ENCODE measurements at places on chromosomes 11 and 22.

- no peak overlapping the region for H3K4me3 ChIP-seq
- H3K27me3 ChIP-seq: no peaks in the 10 kb centered on the region
Observed at GRCh38 chr11:32088117-32088941, 2.5 kb upstream of the RCN1 start.

DNA sequence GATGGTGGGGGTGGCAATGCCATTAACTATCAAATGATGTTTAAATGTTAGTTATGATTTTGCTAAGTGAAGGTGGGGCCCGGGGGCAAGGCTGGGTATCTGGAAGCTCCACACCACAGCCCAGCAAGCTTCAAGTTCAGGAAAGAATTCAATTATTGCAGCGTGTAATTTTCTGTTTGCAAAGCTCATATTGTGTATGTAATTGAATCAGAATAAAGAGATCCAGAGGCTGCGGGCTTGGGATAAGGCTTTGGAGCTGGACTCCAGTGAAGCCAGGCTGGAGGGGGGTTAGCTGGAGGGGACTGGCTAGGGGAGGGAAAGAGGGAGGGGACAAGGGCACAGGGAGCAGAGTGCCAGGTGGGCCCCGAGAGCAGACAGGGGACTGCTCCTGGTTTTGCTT is 557.1 kb upstream of the CADM1 start:
- DNase-seq: no peak
- no peak overlapping the region for H3K27ac ChIP-seq
- no peaks in the 10 kb centered on the region for H3K4me1 ChIP-seq
- no peaks in the 10 kb centered on the region for H3K36me3 ChIP-seq

DNA sequence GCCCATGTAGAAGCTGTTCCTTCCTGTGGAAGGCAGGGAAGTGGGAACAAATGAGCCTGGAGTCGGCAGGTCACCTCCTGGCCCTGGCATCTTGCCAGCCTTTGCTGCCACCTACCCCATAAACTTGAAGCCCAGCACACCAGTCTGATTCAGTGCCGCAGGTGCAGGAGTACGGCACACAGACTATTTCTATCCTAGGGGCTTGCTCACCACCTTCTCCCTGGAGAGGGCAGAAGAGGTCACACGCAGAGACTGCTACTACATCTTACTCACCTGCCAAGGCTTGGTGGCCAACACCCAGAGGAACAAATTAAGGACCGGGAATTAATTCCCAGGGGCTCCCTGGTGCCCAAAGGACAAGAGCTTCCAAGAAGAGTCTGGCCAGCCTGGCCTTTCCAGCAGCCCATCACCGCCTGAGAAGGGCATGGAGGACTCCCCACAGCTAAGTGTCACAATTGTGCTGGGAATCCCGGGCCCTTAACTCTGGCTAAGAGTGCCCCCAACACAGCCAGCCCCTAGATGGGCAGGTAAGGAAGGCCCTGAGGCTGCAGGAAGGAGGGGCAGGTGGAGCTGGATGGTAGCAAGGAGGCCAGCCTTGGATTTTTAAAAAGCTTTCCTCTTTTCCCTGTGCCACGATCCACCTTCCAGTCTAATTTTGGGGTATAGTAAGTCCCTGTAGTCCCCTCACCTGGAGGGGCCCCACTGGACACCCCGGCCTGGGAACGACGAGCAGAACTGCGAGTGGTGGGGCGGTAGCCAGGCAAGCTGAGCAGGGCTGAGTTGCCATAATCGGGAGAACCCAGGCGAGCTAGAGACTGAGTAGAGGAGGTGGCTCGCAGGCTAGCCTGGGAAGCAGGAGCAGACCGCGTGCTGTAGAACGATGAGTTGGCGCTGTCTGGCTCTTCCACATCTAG is 6.9 kb downstream of the IL18BP start:
- no peak overlapping the region for H3K27ac ChIP-seq
- DNase-seq: no peak
- H3K4me1 ChIP-seq: no peaks in the 10 kb centered on the region
- no peaks in the 10 kb centered on the region for H3K27me3 ChIP-seq

GRCh38 chr11:100972046-100972445 is 157.6 kb downstream of the PGR start:
- no peak overlapping the region for H3K27ac ChIP-seq
- H3K4me1 ChIP-seq: no peaks in the 10 kb centered on the region
- peaks cover 29% of the 10 kb centered on the region for H3K36me3 ChIP-seq
- no peak overlapping the region for H3K4me3 ChIP-seq
- DNase-seq: no peak

GRCh38 chr11:11346303-11346702 is 6.7 kb downstream of the CSNK2A3 start:
- no peak overlapping the region for H3K27ac ChIP-seq

DNA sequence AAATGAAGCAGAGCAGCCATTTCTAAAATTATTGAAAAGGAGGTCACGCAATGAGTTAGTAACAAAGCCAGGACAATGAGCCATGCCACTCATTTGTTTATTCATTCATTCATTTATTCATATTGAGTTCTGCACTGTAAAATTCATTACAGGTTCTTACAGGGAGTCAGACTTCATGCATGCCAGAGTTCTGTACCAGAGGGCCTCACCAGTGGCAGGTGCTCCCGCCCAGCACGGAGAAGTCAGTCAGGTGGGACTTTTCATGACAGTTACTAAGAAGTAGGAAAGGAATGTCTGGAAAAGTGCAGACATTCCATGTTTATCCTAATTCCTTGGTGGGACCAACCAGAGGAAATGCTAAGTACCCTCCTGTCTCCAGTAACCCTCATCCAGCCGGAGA is 217.5 kb upstream of the BLID start:
- H3K4me1 ChIP-seq: no peaks in the 10 kb centered on the region
- H3K27me3 ChIP-seq: no peaks in the 10 kb centered on the region
- DNase-seq: no peak
- no peaks in the 10 kb centered on the region for H3K36me3 ChIP-seq
- H3K27ac ChIP-seq: no peak overlapping the region
- no peak overlapping the region for H3K4me3 ChIP-seq

GRCh38 chr11:7775689-7776088 is 21.1 kb downstream of the OR5P2 start:
- H3K4me3 ChIP-seq: no peak overlapping the region
- no peak overlapping the region for H3K27ac ChIP-seq
- no peak for DNase-seq
- no peaks in the 10 kb centered on the region for H3K36me3 ChIP-seq
- H3K27me3 ChIP-seq: no peaks in the 10 kb centered on the region
- no peaks in the 10 kb centered on the region for H3K4me1 ChIP-seq

DNA sequence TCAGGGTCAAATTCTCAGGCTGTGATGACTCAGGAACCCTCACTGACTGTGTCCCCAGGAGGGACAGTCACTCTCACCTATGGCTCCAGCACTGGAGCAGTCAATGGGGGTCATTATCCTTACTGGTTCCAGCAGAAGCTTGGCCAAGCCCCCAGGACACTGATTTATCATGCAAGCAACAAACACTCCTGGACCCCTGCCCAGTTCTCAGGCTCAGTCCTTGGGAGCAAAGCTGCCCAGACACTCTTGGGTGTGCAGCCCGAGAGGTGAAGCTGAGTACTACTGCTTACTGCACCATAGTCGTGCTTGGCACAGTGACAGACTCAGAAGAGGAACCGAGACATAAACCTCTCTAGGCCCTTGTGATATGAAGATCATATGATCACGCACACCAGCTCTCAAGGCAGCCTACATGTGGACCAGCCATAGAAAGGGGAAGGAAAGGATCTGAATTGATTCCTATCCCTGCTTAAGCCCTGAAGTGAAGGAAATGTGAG is 58.2 kb downstream of the ZNF280B start:
- no peak for DNase-seq
- H3K27ac ChIP-seq: no peak overlapping the region
- H3K4me3 ChIP-seq: no peak overlapping the region
- no peaks in the 10 kb centered on the region for H3K36me3 ChIP-seq
- H3K27me3 ChIP-seq: no peaks in the 10 kb centered on the region

DNA sequence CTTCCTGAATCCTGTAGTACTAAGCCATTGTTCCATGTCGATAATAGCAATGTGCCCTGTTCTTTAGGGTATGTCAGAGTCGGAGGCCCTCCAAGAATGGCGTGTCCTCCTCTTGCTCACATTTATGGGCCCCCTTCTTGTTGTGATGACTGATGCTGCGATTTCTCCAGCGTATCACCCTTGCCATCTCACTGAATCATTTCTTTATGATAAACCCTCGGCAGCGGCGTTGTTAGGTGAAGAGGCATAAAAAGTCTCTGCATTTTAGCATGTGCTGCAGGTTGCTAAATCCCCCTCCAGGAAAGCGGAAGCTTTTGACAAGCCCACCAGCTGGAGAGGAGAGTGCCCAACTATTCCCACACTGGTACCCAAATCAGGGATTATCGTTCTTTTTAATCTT is 1045.3 kb downstream of the BRD1 start:
- no peaks in the 10 kb centered on the region for H3K27me3 ChIP-seq
- H3K4me3 ChIP-seq: no peak overlapping the region
- DNase-seq: no peak
- no peak overlapping the region for H3K27ac ChIP-seq
- H3K36me3 ChIP-seq: no peaks in the 10 kb centered on the region
- H3K4me1 ChIP-seq: no peaks in the 10 kb centered on the region

DNA sequence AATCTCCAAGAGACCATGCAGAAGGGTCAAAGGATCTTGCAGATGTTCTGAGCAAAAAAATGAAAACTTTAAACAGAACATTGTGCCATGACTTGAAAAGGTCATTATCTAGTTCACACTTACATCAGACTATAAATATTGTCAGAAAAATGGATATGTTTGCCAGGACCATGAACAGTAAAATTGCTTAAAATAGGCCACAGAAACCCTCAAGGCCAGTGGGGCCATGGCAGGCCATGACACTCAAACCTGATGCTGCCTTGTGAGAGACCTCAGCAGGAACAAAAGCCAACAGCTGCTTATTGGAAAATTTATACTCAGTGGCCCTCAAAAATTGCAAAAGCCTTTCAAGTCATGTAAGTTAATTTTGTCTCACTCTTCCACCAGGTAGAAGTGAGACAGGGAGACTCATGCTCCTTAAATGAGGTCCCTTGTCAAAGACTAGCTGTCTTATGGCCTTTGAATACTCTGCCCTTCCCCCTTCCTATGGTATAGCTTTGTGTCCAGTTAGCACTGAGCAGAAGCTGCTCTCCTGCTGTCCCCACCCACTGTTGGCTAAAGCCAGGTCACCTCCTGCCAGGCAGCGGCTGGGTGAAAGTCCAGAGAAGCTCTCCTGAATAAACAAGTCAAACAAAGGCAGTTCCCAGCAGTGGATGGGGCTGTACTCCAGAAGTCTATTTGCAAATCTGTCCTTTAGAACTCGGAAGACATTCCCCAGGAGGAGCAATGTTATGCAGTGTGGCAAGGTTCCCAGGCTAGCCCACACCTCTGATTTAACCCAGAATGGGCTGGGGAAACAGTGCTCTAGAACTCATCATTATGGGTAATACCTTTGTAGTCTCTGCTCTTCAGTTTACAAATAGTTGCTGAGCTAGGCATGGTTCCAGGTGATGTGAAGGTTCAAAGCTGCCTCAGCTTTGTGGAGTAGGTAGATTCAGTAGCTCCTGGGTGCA is 21.4 kb downstream of the ADM start:
- peaks cover 53% of the 10 kb centered on the region for H3K4me1 ChIP-seq
- DNase-seq: peak; percentile 68
- H3K27me3 ChIP-seq: no peaks in the 10 kb centered on the region

DNA sequence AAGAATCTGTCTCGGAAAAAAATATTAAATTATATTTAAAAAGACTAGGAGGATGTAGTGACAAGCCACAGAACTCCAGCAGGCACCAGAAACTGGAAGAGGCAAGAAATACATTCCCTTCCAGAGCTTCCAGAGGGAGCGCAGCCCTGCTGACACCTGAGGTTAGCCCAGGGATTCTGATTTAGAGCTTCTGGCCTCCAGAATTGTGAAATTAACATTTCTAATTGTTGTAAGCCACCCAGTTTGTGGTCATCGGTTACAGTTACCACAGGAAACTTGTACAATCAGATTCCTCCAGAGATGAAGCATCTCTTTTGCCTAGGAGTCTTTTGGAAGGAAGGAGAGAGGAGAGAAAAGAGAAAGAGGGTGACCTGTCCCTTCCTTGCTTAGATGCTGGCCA is 6.4 kb upstream of the UBASH3B start:
- H3K27me3 ChIP-seq: no peaks in the 10 kb centered on the region
- no peak for DNase-seq
- no peak overlapping the region for H3K27ac ChIP-seq
- H3K36me3 ChIP-seq: no peaks in the 10 kb centered on the region
- H3K4me1 ChIP-seq: no peaks in the 10 kb centered on the region
- no peak overlapping the region for H3K4me3 ChIP-seq

- H3K27me3 ChIP-seq: no peaks in the 10 kb centered on the region
- no peak for DNase-seq
- H3K36me3 ChIP-seq: peaks cover 3% of the 10 kb centered on the region
- H3K4me3 ChIP-seq: no peak overlapping the region
- no peak overlapping the region for H3K27ac ChIP-seq
- H3K4me1 ChIP-seq: no peaks in the 10 kb centered on the region
Observed at GRCh38 chr11:19874266-19874665, 161.6 kb downstream of the NAV2 start.

GRCh38 chr11:47175746-47176327 is 842 bp downstream of the ARFGAP2 start:
- DNase-seq: peak; percentile 32
- H3K27me3 ChIP-seq: no peaks in the 10 kb centered on the region
- peaks cover 69% of the 10 kb centered on the region for H3K4me1 ChIP-seq
- H3K4me3 ChIP-seq: peak overlapping the region; percentile 80

DNA sequence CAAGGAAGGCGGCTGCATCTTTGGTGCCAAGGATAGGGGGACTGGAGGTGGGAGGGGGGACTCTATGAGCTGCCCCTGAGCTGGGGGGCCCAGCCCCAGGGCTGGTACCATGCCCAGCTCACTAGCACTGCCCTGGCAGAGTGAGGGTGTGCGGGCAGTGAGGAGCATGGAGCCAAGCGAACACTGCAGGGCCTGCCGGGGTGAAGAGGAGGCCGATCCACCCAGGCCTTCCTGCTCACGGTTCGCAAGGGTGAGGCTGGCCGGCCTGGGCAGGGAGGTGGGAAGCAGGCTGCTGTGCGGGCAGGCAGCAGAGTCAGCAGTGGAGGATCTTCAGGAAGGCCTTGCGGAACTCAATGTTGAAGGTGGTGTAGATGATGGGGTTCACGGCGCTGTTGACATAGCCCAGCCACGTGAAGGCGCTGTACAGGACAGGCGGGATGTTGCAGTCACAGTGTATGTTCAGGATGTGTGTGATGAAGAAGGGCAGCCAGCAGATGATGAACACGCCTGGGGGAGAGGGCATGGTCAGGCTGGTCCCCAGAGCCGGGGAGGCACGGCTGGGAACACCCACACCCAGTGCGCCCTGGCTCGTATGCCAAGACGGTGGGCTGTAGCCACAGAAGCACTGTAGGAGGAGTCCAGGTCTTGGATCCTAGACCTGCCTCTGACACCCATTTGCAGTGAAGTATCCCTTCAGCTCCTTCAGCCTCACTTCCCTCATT is 23.0 kb downstream of the ANKK1 start:
- no peak for DNase-seq
- H3K27me3 ChIP-seq: no peaks in the 10 kb centered on the region
- H3K27ac ChIP-seq: no peak overlapping the region
- no peaks in the 10 kb centered on the region for H3K4me1 ChIP-seq
- no peak overlapping the region for H3K4me3 ChIP-seq
- no peaks in the 10 kb centered on the region for H3K36me3 ChIP-seq

- no peaks in the 10 kb centered on the region for H3K4me1 ChIP-seq
Observed at GRCh38 chr11:122821169-122821568, 17.1 kb upstream of the CRTAM start.

- no peak for DNase-seq
- H3K36me3 ChIP-seq: peaks cover 10% of the 10 kb centered on the region
- no peaks in the 10 kb centered on the region for H3K4me1 ChIP-seq
- H3K27me3 ChIP-seq: no peaks in the 10 kb centered on the region
- H3K4me3 ChIP-seq: no peak overlapping the region
Observed at GRCh38 chr11:9955391-9955790, 291.5 kb downstream of the SWAP70 start.

GRCh38 chr11:95922536-95923438 is 1.1 kb downstream of the MTMR2 start:
- DNase-seq: no peak
- H3K36me3 ChIP-seq: no peaks in the 10 kb centered on the region
- H3K4me3 ChIP-seq: peak overlapping the region; percentile 95
